ENCODE measurements at places on chromosomes 6 and 20.
A peak's percentile ranks its signal among the peaks of the same experiment; 100 is the strongest.

GRCh38 chr6:50143011-50143719 lies 93.4 kb upstream of the DEFB112 start:
- H3K36me3 ChIP-seq, result no peaks in the 10 kb centered on the region
- no peak overlapping the region for H3K27ac ChIP-seq
- no peak for DNase-seq
- no peaks in the 10 kb centered on the region for H3K4me1 ChIP-seq
- H3K27me3 ChIP-seq, result no peaks in the 10 kb centered on the region

DNA sequence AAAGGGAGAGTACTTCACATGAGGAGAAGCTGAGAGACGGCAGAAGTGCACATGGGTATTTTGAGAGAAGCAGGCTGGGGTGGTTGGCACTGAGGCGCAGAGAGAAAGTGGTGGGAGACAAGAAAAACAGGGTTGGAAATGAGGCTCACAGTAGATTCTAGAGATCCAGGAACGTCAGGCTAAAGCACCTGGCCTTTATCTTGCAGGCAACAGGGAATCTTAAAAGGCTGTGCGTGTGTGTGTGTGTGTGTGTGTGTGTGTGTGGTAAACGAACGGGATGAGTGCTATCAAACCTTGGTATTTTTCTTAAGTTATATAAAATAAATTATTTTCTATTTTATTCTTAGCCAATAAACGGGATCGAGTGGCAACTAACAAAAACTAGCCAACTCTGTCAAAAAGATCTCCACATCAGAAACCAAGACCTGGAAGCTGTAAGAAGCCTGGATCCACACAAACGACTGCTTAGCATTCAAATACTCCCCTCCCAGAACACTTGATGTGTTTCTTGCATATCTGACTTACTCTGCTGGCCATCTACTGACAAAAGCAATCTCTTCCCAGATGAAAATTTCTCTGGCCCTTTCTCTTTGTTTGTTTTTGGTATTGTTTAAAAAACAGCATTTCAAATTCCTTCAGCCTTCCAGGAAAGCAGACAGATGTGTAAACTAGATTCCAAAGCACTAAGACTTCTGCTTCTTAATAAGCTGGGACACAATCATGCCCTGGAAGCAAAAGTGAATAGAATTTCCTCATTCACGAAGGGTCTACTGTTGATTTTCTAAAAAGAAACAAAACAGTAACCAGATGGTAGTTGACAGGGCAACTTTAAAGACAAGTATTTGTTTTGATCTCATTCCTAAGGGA lies 44.8 kb upstream of the FABP7 start:
- no peak overlapping the region for H3K4me3 ChIP-seq
- DNase-seq, result no peak
- H3K4me1 ChIP-seq, result peaks cover 14% of the 10 kb centered on the region
- no peaks in the 10 kb centered on the region for H3K36me3 ChIP-seq

GRCh38 chr6:18330548-18331081 lies 56.5 kb upstream of the RNF144B start:
- H3K4me1 ChIP-seq, result no peaks in the 10 kb centered on the region
- H3K27me3 ChIP-seq, result peaks cover 3% of the 10 kb centered on the region
- DNase-seq, result no peak
- H3K36me3 ChIP-seq, result no peaks in the 10 kb centered on the region
- no peak overlapping the region for H3K4me3 ChIP-seq
- H3K27ac ChIP-seq, result no peak overlapping the region

GRCh38 chr6:89082486-89082891 lies 1.9 kb downstream of the PNRC1 start:
- H3K4me1 ChIP-seq, result peaks cover 21% of the 10 kb centered on the region
- DNase-seq, result no peak
- H3K27ac ChIP-seq, result peak overlapping the region; percentile 99
- peak overlapping the region; percentile 92 for H3K4me3 ChIP-seq
- peaks cover 22% of the 10 kb centered on the region for H3K36me3 ChIP-seq

DNA sequence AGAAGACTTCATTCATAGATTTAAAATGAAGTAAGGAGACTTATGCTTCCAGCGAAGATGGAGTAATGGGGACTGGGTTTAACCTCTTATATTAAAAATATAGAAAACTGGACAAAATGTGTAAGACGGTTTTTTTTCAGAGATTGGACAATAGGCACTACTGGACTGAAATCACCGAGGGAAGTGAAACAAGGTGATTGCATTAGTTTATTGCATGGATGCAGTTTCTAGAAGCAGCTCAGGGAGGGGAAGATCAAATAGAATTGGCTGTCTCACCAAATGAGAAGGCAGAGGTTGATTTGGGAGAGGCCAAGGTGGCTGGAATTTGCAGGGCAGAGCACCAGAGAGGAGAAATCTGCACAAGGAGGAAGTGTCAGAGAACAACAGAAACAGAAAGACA lies 162.6 kb downstream of the DNAH8 start:
- no peak for DNase-seq
- H3K36me3 ChIP-seq, result no peaks in the 10 kb centered on the region
- peak overlapping the region; percentile 50 for H3K27ac ChIP-seq
- H3K4me1 ChIP-seq, result no peaks in the 10 kb centered on the region

- peaks cover 28% of the 10 kb centered on the region for H3K4me1 ChIP-seq
- H3K4me3 ChIP-seq, result peak within 1 kb of the TSS; percentile 99
- no peaks in the 10 kb centered on the region for H3K27me3 ChIP-seq
These were observed at the start of gene GMNN for GRCh38 chr6:24774696-24775519. Gene GMNN (plus strand): TSS chr6:24774937. CDS start chr6:24777247, 2,310 bp downstream.

DNA sequence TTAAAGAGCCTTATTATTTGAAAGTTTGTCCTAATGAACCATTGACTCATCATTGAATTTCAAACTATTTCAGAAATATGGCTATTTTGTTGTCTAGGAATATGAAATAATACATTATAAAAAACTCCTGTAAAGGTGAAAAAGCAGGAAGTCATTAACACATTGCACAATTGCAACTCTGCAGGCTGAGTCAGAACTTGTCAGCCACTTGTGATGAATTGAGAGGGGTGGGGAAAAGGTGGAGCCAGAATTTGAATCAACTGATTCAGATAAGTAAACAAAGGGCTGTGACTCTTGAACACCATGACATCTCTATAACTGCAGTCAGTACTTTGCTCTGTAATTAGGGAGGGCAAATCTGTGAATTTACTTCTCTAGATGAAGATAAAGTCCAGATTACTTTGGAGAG lies 6.0 kb downstream of the C6orf141 start:
- H3K4me1 ChIP-seq, result peaks cover 25% of the 10 kb centered on the region
- H3K27me3 ChIP-seq, result peaks cover 5% of the 10 kb centered on the region
- peak overlapping the region; percentile 75 for H3K27ac ChIP-seq
- H3K36me3 ChIP-seq, result peaks cover 4% of the 10 kb centered on the region

DNA sequence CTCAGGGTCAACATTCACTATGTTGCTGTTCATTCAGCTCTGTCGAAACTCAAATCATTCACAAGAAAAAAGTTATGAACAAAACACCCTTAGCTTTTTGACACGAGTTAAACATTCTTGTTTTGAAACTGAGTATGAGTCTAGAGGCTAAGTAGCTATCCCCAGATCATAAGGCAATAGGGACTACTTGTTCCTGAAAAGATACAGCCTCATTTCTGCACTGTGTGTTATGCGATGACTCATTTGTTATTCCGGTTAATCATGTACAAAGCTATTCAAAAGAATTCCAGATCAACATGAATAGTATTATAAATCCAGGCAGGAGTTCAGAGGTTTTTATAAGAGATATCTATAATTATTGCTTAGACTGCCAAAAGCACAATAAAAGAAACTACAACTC lies 908.0 kb downstream of the QKI start:
- H3K4me3 ChIP-seq, result no peak overlapping the region
- H3K27me3 ChIP-seq, result no peaks in the 10 kb centered on the region
- no peaks in the 10 kb centered on the region for H3K36me3 ChIP-seq

- no peak for DNase-seq
- H3K36me3 ChIP-seq, result no peaks in the 10 kb centered on the region
- no peak overlapping the region for H3K27ac ChIP-seq
- H3K4me3 ChIP-seq, result no peak overlapping the region
- H3K27me3 ChIP-seq, result no peaks in the 10 kb centered on the region
- peaks cover 3% of the 10 kb centered on the region for H3K4me1 ChIP-seq
These were observed 1009.4 kb downstream of the KIF16B start for GRCh38 chr20:15563836-15564235.

DNA sequence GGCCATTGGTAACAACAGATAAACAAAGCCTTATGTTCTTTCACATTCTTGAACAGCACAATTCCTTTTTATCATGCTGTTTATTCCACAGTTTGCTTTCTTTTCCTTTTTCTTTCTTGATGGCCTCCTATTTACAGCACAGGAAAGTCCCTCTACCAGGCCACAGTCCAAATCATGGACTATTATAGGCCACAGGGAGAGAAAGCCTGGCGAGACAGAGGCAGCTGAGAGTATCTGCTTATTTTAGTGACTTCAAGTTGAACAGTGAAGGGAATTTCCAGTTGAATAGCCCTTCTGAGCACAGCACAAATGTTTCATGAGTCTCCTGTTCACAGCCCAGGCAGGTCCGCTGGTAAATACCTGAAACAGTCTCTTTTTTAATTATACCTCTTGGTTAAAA lies 263.7 kb upstream of the ARID1B start:
- no peak overlapping the region for H3K27ac ChIP-seq
- peaks cover 6% of the 10 kb centered on the region for H3K27me3 ChIP-seq
- DNase-seq, result no peak

- peaks cover 3% of the 10 kb centered on the region for H3K4me1 ChIP-seq
- no peak overlapping the region for H3K4me3 ChIP-seq
- DNase-seq, result no peak
- no peaks in the 10 kb centered on the region for H3K36me3 ChIP-seq
- no peak overlapping the region for H3K27ac ChIP-seq
These were observed 94.1 kb downstream of the LRRC1 start for GRCh38 chr6:53888931-53889330.

- H3K4me1 ChIP-seq, result no peaks in the 10 kb centered on the region
- H3K27me3 ChIP-seq, result peaks cover 10% of the 10 kb centered on the region
- H3K27ac ChIP-seq, result no peak overlapping the region
- no peak overlapping the region for H3K4me3 ChIP-seq
- H3K36me3 ChIP-seq, result no peaks in the 10 kb centered on the region
These were observed 61.2 kb downstream of the VIP start for GRCh38 chr6:152811785-152812184.

DNA sequence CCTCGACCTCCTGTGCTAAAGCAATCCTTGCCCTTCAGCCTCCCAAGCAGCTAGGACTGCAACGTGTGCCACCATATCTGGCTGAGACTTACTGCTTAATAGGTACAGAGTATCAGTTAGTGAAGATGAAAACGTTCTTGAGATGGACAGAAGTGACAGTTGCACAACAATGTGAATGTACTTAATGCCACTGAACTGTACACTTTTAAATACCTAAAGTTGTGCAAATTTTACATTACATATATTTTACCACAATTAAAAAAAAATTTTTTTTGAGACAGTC lies 25.9 kb downstream of the NUDT3 start:
- H3K27me3 ChIP-seq, result peaks cover 3% of the 10 kb centered on the region
- no peak for DNase-seq
- no peak overlapping the region for H3K4me3 ChIP-seq
- no peak overlapping the region for H3K27ac ChIP-seq

GRCh38 chr20:17626217-17627007 lies 55.6 kb downstream of the RRBP1 start:
- peak overlapping the region; percentile 60 for H3K27ac ChIP-seq
- peaks cover 16% of the 10 kb centered on the region for H3K36me3 ChIP-seq
- no peak for DNase-seq
- H3K27me3 ChIP-seq, result no peaks in the 10 kb centered on the region
- H3K4me1 ChIP-seq, result peaks cover 6% of the 10 kb centered on the region
- H3K4me3 ChIP-seq, result no peak overlapping the region

DNA sequence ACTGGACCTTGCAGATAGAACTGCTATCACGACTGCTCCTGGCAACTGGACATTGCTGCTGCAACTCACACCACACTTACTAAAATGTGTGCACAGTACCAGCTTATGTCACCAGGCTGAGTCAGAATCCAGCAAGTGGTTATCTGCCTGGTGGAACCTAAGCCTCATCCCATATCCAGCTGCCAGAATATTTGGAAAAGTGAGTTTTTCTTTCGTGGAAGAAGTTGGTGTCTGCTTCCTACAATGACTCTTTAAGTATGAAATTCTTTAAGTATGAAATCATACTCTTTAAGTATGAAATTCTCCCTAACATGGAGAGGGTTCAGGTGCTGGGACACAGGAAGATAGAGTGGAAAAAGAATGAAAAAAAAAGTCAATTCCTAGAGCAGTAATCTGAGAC lies 16.4 kb upstream of the POLR1H start:
- no peaks in the 10 kb centered on the region for H3K4me1 ChIP-seq
- no peaks in the 10 kb centered on the region for H3K36me3 ChIP-seq
- DNase-seq, result no peak
- H3K4me3 ChIP-seq, result no peak overlapping the region
- H3K27ac ChIP-seq, result no peak overlapping the region

DNA sequence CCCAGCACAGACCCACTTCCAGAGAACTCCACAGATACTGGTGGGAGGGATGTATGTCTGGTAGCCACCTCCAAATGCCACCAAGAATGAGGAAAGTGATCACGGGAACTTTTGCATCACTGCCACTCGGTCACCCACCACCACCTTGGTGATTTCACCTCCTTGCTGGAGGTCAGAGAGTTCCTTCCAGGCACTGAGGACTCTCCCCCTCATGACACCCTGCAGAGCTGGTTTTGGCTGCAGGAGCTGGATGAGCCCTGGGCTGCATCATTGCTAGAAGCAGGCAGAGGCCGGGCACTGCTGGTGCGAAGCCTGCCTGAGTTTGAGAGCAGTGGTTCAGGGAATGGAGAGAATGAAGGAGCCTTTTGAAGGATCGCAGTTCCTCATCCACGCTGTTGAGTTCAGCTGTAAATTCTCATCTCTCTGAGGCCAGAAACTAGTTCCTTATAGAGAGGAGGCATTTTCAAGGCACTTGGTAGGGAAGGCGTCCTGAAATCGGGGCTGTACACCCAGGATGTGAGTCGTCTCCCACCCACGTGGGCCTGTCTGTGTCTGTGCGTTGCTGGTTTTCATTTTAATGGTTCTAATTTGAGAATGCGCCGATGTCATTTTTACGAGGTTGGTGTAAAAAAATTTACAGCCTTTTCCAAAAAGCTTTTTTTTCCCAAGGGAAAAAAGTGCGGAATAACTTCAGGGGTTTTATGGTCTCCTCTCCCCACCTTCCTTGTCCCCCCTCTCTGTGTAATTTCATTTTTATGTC lies 25.0 kb downstream of the FOXP4 start:
- peaks cover 47% of the 10 kb centered on the region for H3K4me1 ChIP-seq
- no peaks in the 10 kb centered on the region for H3K27me3 ChIP-seq
- peaks cover 19% of the 10 kb centered on the region for H3K36me3 ChIP-seq
- H3K27ac ChIP-seq, result peak overlapping the region; percentile 33

GRCh38 chr20:48431653-48432493 lies 395.9 kb downstream of the PREX1 start:
- H3K27me3 ChIP-seq, result peaks cover 12% of the 10 kb centered on the region
- H3K36me3 ChIP-seq, result no peaks in the 10 kb centered on the region
- DNase-seq, result no peak
- H3K27ac ChIP-seq, result peak overlapping the region; percentile 33

DNA sequence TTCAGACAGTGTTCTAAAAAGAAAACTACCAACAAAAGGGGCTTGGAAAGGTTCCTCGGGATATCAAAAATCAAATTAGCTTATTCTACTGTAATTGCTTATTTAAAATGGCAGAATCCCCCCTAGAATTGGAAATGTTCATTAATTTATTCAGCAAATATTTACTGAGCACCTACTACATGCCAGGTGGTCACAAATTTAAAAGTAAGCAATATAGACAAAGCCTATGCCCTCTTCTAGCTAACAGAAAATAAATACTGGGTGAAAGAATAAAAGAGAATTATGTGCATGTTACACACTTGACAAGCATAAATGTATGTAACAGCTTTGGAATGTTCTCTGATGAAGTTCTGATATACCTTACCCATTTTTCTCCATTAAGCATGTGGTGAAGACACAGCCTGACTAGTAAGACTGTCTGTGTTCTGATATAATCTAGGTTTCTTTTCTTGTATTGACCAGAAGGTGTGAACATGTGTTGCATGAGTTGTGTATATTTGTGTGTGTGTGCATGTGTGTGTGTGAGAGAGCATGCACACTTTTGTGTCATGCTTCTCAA lies 606.7 kb upstream of the CITED2 start:
- no peaks in the 10 kb centered on the region for H3K27me3 ChIP-seq
- H3K27ac ChIP-seq, result no peak overlapping the region
- H3K4me1 ChIP-seq, result peaks cover 42% of the 10 kb centered on the region
- H3K4me3 ChIP-seq, result no peak overlapping the region
- DNase-seq, result no peak

Data from progenitor cell of endocrine pancreas (in vitro differentiated cells).